PC-9 (cell line): ENCODE measurements at places on chromosomes 3 and 15.

GRCh38 chr3:188053036-188053340 lies 101.0 kb upstream of the LPP start:
- no peak overlapping the region for H3K4me3 ChIP-seq
- H3K4me1 ChIP-seq, result peaks cover 25% of the 10 kb centered on the region
- no peak overlapping the region for H3K27ac ChIP-seq
- H3K36me3 ChIP-seq, result no peaks in the 10 kb centered on the region
- H3K27me3 ChIP-seq, result no peaks in the 10 kb centered on the region

- H3K36me3 ChIP-seq, result no peaks in the 10 kb centered on the region
- DNase-seq, result peak; percentile 2
- no peaks in the 10 kb centered on the region for H3K27me3 ChIP-seq
- peaks cover 39% of the 10 kb centered on the region for H3K4me1 ChIP-seq
- no peak overlapping the region for H3K4me3 ChIP-seq
These were observed 103.2 kb downstream of the TBC1D5 start for GRCh38 chr3:17639257-17639656.

GRCh38 chr3:18443665-18444594 lies 18.8 kb upstream of the SATB1 start:
- no peaks in the 10 kb centered on the region for H3K27me3 ChIP-seq
- peaks cover 24% of the 10 kb centered on the region for H3K4me1 ChIP-seq
- no peaks in the 10 kb centered on the region for H3K36me3 ChIP-seq
- peak overlapping the region; percentile 98 for H3K4me3 ChIP-seq

GRCh38 chr15:88844749-88845386 lies 41.6 kb downstream of the ACAN start:
- DNase-seq, result no peak
- H3K27ac ChIP-seq, result no peak overlapping the region
- peaks cover 32% of the 10 kb centered on the region for H3K27me3 ChIP-seq
- H3K4me3 ChIP-seq, result no peak overlapping the region
- H3K4me1 ChIP-seq, result no peaks in the 10 kb centered on the region

DNA sequence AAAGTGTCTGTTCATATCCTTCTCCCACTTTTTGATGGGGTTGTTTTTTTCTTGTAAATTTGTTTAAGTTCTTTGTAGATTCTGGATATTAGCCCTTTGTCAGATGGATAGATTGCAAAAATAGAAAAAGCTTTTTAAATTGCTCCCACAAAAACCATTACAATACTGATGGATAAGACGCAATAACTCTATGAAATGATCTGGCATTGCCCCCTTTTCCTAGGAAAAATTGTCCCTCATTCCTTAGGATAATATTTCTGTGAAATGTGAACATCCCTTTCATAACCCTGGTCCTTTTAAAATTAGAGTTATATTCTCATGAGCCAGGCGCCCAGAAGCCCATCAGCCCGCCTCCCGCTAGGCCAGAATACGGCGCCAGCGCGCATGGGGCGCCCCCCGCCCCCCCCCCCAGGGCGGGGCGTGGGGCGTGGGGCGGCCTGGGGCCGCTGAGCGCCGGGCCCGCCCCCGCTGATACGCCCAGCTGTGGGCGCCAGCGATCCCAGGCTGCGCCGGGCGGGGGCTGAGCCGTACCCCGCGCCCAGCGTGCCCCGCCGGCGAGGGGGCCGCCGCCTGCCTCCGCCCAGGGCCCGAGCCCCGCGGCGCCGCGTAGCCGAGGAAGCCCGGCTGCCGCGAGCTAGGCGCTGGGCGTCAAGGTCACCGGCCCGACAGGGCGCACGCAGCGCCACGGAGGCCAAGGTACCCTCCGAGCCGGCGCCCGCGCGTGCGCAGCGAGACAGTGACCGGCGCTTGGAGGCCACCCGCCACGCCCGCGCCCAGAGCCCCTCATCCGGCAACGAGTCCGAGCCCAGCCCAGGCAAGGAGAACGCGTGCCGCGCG lies 11.1 kb upstream of the ROPN1B start:
- H3K27me3 ChIP-seq, result peaks cover 15% of the 10 kb centered on the region; the same call in 1 of the 2 replicates
- no peaks in the 10 kb centered on the region for H3K4me1 ChIP-seq
- H3K36me3 ChIP-seq, result no peaks in the 10 kb centered on the region
- H3K27ac ChIP-seq, result no peak overlapping the region

- H3K27ac ChIP-seq, result peak overlapping the region; percentile 98
- no peaks in the 10 kb centered on the region for H3K27me3 ChIP-seq
These were observed 60.4 kb downstream of the SMAD3 start for GRCh38 chr15:67125589-67126502.

DNA sequence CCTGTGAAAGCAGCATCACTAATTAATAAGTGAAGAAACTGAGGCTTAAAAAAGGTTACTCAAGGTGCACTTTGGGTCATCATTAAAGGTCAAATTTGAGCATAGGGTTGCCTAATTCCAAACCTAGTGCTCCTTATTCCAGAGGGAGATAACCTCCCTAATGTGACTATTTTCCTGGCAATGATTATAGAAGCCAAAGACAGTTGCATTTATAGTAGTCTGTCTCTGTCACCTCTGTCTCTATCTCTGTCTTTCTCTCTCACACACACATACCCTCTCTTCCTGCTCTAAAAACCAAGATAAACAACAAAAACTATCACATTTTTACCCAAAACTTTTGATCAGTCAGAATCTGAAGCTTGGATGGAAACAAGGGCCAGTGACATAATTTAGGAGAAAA lies 172.0 kb upstream of the LMCD1 start:
- DNase-seq, result no peak
- no peaks in the 10 kb centered on the region for H3K27me3 ChIP-seq
- H3K36me3 ChIP-seq, result no peaks in the 10 kb centered on the region
- no peak overlapping the region for H3K27ac ChIP-seq
- H3K4me1 ChIP-seq, result no peaks in the 10 kb centered on the region

GRCh38 chr3:126859415-126860246 lies 123.3 kb upstream of the PLXNA1 start:
- no peaks in the 10 kb centered on the region for H3K27me3 ChIP-seq
- H3K4me3 ChIP-seq, result no peak overlapping the region
- H3K4me1 ChIP-seq, result peaks cover 30% of the 10 kb centered on the region
- no peak for DNase-seq
- H3K36me3 ChIP-seq, result no peaks in the 10 kb centered on the region
- H3K27ac ChIP-seq, result peak overlapping the region; percentile 66

DNA sequence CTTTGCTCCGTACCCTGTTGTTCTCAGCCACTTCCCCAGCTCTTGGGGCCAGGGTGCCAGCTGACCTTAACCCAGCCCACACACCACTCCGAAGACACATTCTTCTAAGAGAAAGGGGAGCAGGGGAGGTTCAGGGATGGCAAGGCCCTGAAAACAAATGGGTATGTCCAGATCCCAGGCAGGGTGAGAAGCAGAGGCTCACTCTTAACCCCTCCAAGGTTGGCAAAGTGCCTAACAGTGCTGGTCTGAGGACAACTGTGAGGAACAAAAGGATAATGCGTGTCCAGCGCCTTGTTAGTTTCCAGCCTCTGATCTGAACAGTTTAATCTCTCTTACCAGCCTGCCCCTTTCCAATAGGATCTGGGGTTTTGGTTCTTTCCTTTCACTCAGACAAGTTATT lies 1.5 kb downstream of the TMEM44 start:
- H3K36me3 ChIP-seq, result no peaks in the 10 kb centered on the region
- no peak for DNase-seq
- H3K4me3 ChIP-seq, result no peak overlapping the region
- H3K4me1 ChIP-seq, result no peaks in the 10 kb centered on the region
- no peak overlapping the region for H3K27ac ChIP-seq

DNA sequence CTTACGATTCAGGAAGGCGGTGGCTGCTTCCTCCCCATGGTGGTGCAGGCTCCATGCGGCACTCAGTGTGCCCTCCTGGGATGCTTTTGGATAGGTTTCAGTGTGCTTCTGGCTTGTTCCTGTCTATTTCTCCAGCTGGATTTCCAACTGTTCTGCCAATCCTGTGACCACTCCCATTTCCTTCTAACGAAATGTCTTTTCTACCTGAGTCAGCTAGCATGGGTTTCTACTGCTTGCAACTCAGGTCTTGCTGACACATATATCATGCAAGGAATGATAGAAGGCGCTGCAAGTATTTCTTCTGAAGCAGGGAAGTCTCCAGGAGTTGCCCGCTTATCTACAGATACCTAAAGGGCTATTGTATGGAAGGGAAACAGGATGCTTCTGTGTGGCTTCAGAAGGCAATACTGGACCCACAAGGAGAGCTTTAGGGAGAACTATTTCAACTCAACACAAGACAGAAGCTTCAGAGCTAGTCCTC lies 244.4 kb downstream of the OPA1 start:
- H3K27me3 ChIP-seq, result no peaks in the 10 kb centered on the region
- no peak for DNase-seq
- H3K4me3 ChIP-seq, result no peak overlapping the region
- no peak overlapping the region for H3K27ac ChIP-seq
- no peaks in the 10 kb centered on the region for H3K36me3 ChIP-seq
- peaks cover 54% of the 10 kb centered on the region for H3K4me1 ChIP-seq

DNA sequence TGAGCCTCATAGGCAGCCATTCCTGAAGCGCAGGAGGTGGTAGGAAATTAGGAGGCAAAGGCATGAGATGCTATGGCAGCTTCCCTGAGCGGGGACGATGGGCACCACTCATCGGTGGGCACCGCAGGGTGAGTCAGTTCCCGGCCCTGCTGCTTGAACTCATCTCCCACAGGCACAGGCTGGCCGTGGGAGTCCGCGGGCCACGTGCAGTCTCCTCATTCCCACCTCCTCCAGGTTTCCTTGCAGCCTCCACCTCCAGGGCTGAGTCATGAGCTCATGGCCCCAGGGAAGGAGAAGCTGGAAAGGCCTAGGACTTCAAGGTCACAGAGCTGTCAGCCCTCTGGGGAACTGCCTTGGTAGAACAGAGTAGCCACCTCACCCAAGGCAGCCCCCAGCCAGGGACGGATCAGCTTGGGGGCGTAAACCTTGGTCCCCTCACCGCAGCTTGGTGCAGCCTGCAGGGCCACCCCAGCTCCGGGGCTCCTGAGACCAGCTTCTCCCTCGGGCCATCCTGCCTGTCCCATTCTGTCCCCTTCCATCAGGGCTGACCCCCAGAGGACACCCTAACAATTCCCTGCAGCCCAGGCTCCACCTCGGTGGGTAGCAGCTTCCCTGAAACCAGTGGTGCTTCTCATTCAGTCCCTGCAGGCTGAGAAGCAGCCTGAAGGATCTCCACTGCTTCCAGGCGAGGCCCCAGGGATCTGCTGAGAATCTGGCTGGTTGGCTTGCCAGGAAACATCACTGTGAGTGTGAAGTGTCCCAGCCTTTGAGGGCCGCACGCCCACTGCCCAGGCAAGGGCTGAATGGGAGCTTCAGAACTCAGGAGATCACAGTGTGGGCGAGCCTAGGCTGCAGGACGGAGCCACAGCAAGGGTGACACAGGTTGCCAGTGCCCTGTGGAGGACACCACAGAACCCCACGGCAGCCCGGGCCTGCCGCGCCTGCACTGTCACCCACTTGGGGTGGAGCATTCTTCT lies 150.7 kb upstream of the MEF2A start:
- H3K4me3 ChIP-seq, result no peak overlapping the region
- H3K27me3 ChIP-seq, result no peaks in the 10 kb centered on the region
- H3K27ac ChIP-seq, result no peak overlapping the region
- H3K4me1 ChIP-seq, result no peaks in the 10 kb centered on the region
- no peaks in the 10 kb centered on the region for H3K36me3 ChIP-seq

GRCh38 chr3:4739289-4740236 lies 239.7 kb upstream of the BHLHE40 start:
- H3K36me3 ChIP-seq, result no peaks in the 10 kb centered on the region
- no peak for DNase-seq
- H3K27ac ChIP-seq, result no peak overlapping the region
- no peaks in the 10 kb centered on the region for H3K27me3 ChIP-seq

DNA sequence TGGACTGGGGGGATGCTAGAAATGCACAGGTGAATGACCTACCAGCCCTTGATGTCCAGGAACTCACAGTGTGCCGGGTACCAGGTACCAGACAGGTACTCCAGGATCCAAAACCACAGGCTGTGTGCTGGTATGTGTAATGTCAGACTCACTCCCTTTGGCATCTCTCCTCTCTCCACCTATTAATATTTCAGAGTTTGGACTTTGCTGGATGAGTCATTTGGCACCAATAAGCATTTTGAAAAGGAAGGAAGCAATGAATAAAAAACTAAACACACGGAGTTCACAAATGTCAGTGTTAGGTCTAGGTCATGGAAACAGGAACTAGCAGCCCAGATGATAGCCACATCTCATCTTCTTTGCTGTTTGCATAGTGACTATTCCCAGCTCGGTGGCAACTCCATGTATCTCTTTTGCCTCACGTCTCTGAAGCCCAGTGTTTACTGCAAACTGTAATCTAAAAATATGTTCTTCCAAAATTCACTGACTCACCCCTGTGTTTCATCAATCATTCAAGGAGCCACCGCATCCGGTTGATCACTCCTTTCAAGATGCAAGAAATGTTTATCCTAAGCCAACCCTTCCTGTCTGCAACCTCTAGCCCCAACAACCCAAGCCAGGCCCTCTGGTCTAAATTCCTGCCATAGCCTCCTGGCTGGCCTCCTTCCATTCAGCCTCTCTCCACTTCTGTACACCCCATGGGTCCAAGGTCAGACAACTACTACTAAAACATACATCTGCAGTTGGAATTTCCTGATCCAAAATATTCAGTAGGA lies 8.4 kb downstream of the ITGB5 start:
- H3K4me1 ChIP-seq, result peaks cover 84% of the 10 kb centered on the region
- H3K27me3 ChIP-seq, result no peaks in the 10 kb centered on the region
- H3K27ac ChIP-seq, result peak overlapping the region; percentile 85
- H3K4me3 ChIP-seq, result peak overlapping the region; percentile 13; the same call in 1 of the 2 replicates
- DNase-seq, result peak; percentile 80

- no peaks in the 10 kb centered on the region for H3K36me3 ChIP-seq
- H3K4me3 ChIP-seq, result no peak overlapping the region
- H3K27me3 ChIP-seq, result peaks cover 9% of the 10 kb centered on the region; the same call in 1 of the 2 replicates
- no peak overlapping the region for H3K27ac ChIP-seq
- H3K4me1 ChIP-seq, result peaks cover 22% of the 10 kb centered on the region
These were observed 1.8 kb upstream of the PLXND1 start for GRCh38 chr3:129608087-129608935.

- H3K36me3 ChIP-seq, result no peaks in the 10 kb centered on the region
- H3K4me1 ChIP-seq, result peaks cover 30% of the 10 kb centered on the region
- DNase-seq, result peak; percentile 96
- H3K27ac ChIP-seq, result peak within 1 kb of the TSS; percentile 71
- H3K4me3 ChIP-seq, result peak within 1 kb of the TSS; percentile 80
These were observed at the start of gene CCNDBP1 for GRCh38 chr15:43185157-43186002. Gene CCNDBP1 (plus strand): TSS chr15:43185403. CDS start chr15:43185499, 96 bp downstream.

DNA sequence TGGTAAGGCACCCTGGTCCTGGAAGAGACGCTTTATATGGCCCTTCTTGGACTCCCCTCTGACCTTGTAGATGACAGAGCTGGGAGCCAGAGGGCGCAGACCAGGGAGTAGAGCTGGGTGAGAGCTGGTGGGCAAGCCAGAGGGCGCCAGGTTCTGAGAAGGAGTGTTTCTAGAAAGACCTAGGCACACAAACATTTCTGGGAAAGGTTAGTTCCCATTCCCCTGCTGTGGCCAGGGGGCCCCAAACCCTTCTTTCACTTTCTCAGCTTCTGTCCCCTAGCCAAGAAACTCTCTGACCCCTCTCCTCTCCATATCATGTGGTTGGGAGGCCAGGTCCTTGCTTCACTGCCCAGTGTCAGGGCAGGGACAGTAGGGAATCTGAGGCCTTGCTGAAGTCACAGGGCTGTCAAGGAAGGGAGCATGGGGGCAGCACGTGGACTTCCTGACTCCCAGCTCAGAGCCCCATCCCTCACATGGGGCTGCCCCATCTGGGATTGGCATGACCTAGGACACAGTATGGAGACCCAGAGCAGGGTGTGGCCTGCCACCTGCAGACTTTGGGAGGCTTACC lies 3.6 kb downstream of the HEMK1 start:
- DNase-seq, result peak; percentile 4
- H3K27me3 ChIP-seq, result no peaks in the 10 kb centered on the region
- peaks cover 7% of the 10 kb centered on the region; the same call in 1 of the 2 replicates for H3K4me1 ChIP-seq

GRCh38 chr3:64533617-64534317 lies 154.0 kb downstream of the ADAMTS9 start:
- H3K36me3 ChIP-seq, result no peaks in the 10 kb centered on the region
- DNase-seq, result peak; percentile 80
- H3K4me3 ChIP-seq, result no peak overlapping the region
- no peaks in the 10 kb centered on the region for H3K27me3 ChIP-seq
